Activated T-helper 17 cell treated with anti-CD3 and anti-CD28 coated beads, Interleukin-2, amount 50 U/mL, for 72 hours (primary cell): ENCODE measurements at places on chromosomes 4 and X.

- peak overlapping the region; percentile 2 for H3K27ac ChIP-seq
- no peaks in the 10 kb centered on the region for H3K27me3 ChIP-seq
- ATAC-seq: peak; percentile 64
- H3K4me3 ChIP-seq: no peak overlapping the region
- H3K4me1 ChIP-seq: peaks cover 5% of the 10 kb centered on the region
Measured at GRCh38 chrX:15202454-15203177, 67.3 kb downstream of the ASB9 start.

- H3K27me3 ChIP-seq: no peaks in the 10 kb centered on the region
- peak; percentile 77 for ATAC-seq
- no peak overlapping the region for H3K4me3 ChIP-seq
Measured at GRCh38 chr4:147777456-147778091, 45.7 kb downstream of the ARHGAP10 start.

DNA sequence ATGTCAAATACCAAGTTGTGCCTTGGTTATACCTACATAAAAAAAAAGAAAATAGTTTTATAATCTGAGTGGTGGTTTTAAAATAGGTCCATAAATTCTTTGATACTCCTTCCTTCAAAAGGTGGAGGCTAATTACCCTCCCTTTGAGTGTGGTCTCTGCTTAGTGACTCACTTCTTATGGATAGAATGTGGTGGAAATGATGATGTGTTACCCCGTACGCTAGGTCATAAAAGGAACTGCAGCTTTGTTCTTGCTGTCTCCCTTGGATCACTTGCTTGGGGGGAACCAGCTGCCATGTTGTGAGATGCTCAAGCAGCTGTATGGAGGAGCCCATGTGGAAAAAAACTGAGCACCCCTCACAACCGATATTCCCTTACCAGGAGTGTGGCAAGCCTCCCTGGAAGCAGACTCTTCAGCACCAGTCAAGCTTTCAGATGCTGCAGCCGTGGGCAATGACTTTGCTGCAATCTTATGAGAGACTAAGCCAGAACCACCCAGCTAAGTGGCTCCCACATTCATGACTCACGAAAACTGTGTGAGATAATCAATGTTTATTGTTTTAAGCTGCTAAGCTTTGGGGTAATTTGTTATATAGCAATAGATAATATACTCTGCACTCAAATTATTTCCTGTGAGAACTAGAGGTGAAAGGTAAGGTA is 195.0 kb upstream of the GATB start:
- no peak overlapping the region for H3K27ac ChIP-seq
- H3K4me3 ChIP-seq: no peak overlapping the region
- H3K36me3 ChIP-seq: no peaks in the 10 kb centered on the region

DNA sequence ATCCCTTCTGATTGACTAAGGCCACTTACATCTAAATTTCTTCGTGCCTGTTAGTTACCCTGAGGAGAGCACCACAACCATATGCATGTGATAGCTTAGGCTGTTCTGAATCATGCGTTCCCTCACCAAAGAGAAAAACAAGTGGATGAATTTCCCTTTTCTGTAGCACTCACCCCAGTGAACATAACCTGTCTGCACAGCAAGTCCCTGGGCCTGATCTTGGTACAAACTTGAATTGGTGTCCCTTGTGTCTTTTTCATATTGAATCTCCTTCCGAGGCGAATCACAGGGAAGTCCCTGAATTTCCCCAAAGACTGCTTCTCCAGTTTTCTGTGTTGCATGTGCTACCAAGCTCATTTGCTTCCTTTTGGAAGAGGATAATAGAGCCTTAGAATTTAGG is 100.4 kb downstream of the KLHL8 start:
- no peaks in the 10 kb centered on the region for H3K27me3 ChIP-seq
- peaks cover 13% of the 10 kb centered on the region for H3K4me1 ChIP-seq
- ATAC-seq: peak; percentile 90
- H3K27ac ChIP-seq: peak overlapping the region; percentile 70
- H3K4me3 ChIP-seq: peak overlapping the region; percentile 35

- H3K36me3 ChIP-seq: no peaks in the 10 kb centered on the region
- no peak overlapping the region for H3K4me3 ChIP-seq
- H3K27me3 ChIP-seq: peaks cover 5% of the 10 kb centered on the region
- ATAC-seq: no peak
- H3K4me1 ChIP-seq: no peaks in the 10 kb centered on the region
- H3K27ac ChIP-seq: no peak overlapping the region
Measured at GRCh38 chrX:107429090-107429489, 20.4 kb upstream of the FRMPD3 start.

- H3K27me3 ChIP-seq: no peaks in the 10 kb centered on the region
- no peak for ATAC-seq
- H3K4me1 ChIP-seq: no peaks in the 10 kb centered on the region
Measured at GRCh38 chrX:114599305-114599704, 15.4 kb downstream of the HTR2C start.

DNA sequence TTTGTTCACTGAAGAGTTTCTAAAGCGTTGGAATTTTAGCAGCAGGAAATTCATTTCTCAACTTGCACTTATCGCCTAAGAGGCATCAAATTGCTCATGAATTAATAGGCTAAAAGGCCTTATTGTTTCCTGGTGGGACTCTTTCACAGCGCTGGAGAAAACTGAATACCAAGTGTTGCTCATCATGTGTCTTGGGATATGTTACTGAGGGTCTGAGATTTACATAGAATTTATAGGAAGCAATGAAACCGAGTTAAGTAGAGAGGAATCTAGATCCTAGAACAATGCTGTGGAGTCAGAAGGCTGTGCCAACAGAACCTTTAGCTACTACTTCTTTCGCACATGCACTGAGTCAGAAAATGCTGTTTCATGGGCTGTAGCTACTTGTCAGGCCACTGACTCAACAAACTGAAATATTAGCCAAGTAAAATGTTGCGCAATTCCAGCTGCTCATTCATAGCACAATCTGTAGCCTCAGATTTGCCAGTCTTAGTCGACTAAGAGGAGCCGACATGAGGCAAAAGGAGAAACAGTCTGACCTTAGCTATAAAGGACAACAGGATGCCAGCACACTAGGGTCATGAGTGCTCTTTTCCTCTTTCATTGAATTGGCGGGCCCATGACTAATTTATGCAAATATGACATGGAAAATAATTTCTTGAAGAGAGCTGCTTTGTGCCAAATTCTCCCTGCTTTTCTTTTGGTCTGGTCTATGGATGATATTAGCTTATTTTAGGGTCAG is 35.9 kb upstream of the CXCL8 start:
- no peak overlapping the region for H3K4me3 ChIP-seq
- peaks cover 13% of the 10 kb centered on the region for H3K27me3 ChIP-seq
- no peak overlapping the region for H3K27ac ChIP-seq
- H3K4me1 ChIP-seq: no peaks in the 10 kb centered on the region
- no peak for ATAC-seq

GRCh38 chr4:95180531-95181242 is 368.1 kb downstream of the UNC5C start:
- H3K27me3 ChIP-seq: no peaks in the 10 kb centered on the region
- H3K27ac ChIP-seq: no peak overlapping the region
- H3K4me1 ChIP-seq: no peaks in the 10 kb centered on the region
- H3K4me3 ChIP-seq: no peak overlapping the region
- no peak for ATAC-seq

GRCh38 chr4:175422331-175422730 is 389.7 kb downstream of the GPM6A start:
- H3K4me3 ChIP-seq: no peak overlapping the region
- H3K4me1 ChIP-seq: no peaks in the 10 kb centered on the region
- no peak for ATAC-seq
- H3K27me3 ChIP-seq: no peaks in the 10 kb centered on the region
- no peak overlapping the region for H3K27ac ChIP-seq

GRCh38 chr4:87045659-87046058 is 110.8 kb downstream of the AFF1 start:
- H3K4me1 ChIP-seq: peaks cover 10% of the 10 kb centered on the region
- peaks cover 12% of the 10 kb centered on the region for H3K36me3 ChIP-seq
- no peaks in the 10 kb centered on the region for H3K27me3 ChIP-seq
- H3K27ac ChIP-seq: no peak overlapping the region

GRCh38 chr4:145482209-145483037 is 770 bp downstream of the SMAD1 start:
- no peak overlapping the region for H3K4me3 ChIP-seq
- peaks cover 12% of the 10 kb centered on the region for H3K4me1 ChIP-seq
- H3K27me3 ChIP-seq: no peaks in the 10 kb centered on the region
- no peaks in the 10 kb centered on the region for H3K36me3 ChIP-seq
- peak; percentile 76 for ATAC-seq
- no peak overlapping the region for H3K27ac ChIP-seq

- no peak overlapping the region for H3K27ac ChIP-seq
- no peak overlapping the region for H3K4me3 ChIP-seq
- H3K36me3 ChIP-seq: no peaks in the 10 kb centered on the region
- no peak for ATAC-seq
- peaks cover 4% of the 10 kb centered on the region for H3K27me3 ChIP-seq
Measured at GRCh38 chr4:37794056-37794455, 32.4 kb upstream of the PGM2 start.

- peaks cover 71% of the 10 kb centered on the region for H3K36me3 ChIP-seq
- H3K4me1 ChIP-seq: peaks cover 13% of the 10 kb centered on the region
- peak overlapping the region; percentile 40 for H3K4me3 ChIP-seq
- peak; percentile 92 for ATAC-seq
- H3K27ac ChIP-seq: peak overlapping the region; percentile 41
- H3K27me3 ChIP-seq: no peaks in the 10 kb centered on the region
Measured at GRCh38 chr4:168451744-168452390, 28.4 kb downstream of the DDX60L start.

DNA sequence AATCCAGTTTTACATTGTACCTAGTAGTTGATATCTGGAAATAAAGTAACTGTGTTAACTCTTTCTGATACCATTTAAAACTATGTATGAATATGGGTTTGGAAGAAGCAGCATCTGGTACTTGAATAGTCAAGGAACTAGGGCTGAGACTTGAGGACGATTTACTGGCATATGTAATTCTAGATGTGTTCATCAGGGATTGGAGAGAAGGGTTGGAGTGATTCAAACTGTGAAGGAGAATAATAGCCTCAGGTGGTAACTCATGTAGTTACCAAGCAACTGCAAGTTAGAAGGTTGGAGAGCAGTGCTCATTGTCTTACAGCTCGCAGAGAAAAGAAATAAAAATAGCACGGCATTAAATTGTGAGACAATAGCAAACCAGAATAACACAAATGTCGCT is 29.5 kb upstream of the TXLNG start:
- H3K27me3 ChIP-seq: no peaks in the 10 kb centered on the region
- no peaks in the 10 kb centered on the region for H3K4me1 ChIP-seq
- ATAC-seq: no peak
- no peak overlapping the region for H3K27ac ChIP-seq

DNA sequence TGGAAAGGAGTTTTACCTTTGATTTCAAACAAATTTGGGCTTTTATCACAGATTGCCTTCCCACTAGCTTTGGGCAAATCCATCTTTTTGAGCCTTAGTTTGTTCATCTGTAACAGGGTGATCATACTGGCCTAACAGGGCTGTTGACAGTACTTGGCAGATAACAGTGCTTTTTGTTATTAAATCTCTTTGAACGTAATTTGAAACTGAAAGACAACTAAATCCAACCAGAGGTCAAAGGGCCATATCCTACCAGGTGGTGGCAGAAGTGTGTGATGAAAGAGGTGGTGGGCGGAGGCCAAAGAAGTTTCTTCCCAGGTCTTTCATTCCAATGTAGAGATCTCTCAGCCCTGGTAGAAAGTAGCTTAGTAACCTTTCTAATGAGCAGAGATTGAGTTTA is 35.2 kb upstream of the TADA2B start:
- no peak for ATAC-seq
- H3K27me3 ChIP-seq: no peaks in the 10 kb centered on the region
- peak overlapping the region; percentile 13 for H3K27ac ChIP-seq
- no peak overlapping the region for H3K4me3 ChIP-seq
- no peaks in the 10 kb centered on the region for H3K4me1 ChIP-seq

DNA sequence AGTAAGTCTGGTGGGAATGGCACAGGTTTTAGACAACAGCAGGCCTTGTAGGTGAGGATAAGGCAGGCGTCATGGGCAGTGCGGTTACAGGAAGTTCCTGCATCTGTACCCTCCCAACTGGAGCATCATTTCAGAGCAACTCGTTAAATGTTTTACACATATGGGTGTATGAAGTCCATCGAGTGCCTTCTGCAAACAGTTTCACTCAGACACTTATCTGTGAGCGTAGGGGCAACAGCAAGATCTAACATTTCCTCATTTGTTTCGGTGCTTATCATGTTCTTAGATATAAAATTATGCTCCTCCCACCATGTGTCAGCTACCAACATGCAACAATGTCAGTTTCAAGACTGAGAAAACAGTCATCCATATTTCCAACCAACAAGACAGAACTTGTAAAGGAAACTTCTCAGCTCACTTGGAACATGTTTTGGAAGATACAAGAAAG is 69.9 kb downstream of the ELOVL6 start:
- no peak for ATAC-seq
- H3K4me1 ChIP-seq: no peaks in the 10 kb centered on the region
- H3K4me3 ChIP-seq: no peak overlapping the region
- no peak overlapping the region for H3K27ac ChIP-seq
- no peaks in the 10 kb centered on the region for H3K36me3 ChIP-seq

DNA sequence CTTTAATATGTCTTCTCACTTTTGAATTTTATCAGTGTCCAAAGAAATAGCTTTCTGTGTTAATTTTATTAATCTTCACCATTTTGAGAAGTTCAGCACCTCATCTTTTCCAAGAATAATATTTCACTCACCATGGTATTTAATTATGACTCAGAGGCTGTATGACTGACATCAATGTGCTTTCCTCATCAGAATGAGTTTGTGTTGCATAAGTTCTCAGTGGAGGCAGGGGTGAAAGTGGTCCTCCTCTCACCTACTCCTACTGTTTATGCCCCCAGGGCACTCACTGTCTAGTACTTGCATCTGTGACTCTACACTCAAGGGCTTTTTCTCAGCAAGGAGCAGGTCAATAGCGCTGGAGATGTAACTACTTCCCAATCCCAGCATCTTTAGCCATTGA is 905.3 kb upstream of the INTU start:
- no peaks in the 10 kb centered on the region for H3K36me3 ChIP-seq
- no peak overlapping the region for H3K4me3 ChIP-seq
- no peak for ATAC-seq
- no peaks in the 10 kb centered on the region for H3K4me1 ChIP-seq
- H3K27ac ChIP-seq: no peak overlapping the region

- no peaks in the 10 kb centered on the region for H3K4me1 ChIP-seq
- H3K4me3 ChIP-seq: no peak overlapping the region
- H3K27me3 ChIP-seq: peaks cover 3% of the 10 kb centered on the region
- H3K36me3 ChIP-seq: no peaks in the 10 kb centered on the region
- no peak overlapping the region for H3K27ac ChIP-seq
Measured at GRCh38 chr4:156983366-156983765, 11.8 kb upstream of the PDGFC start.

DNA sequence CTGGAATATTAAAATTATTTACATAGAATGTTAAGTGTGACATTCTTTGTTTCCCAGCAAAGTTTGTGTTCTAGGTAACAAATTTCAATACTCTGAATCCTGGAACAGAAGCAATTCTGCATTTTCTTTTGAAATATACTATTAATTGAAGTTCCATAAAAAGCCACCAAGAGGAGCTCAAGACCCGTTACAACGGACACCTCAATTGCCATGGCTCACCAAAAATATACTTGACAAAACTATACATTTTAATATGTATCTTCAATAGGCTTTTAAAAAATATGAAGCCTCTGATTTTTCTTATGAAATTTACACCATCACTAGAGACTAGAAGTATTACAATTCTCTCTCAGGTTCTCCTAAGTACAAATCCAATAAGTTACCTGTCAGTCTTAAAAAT is 111.4 kb downstream of the NYX start:
- no peak overlapping the region for H3K27ac ChIP-seq
- H3K27me3 ChIP-seq: no peaks in the 10 kb centered on the region
- H3K36me3 ChIP-seq: peaks cover 12% of the 10 kb centered on the region
